ENCODE measurements at places on chromosomes 3 and 15. TPM values are rescaled to one million over a fixed set of nuclear protein-coding genes. Genes with fewer than 3 reads are reported as not detected.

- peak; percentile 11 for DNase-seq
Measured at GRCh38 chr15:90594301-90594738, 64.6 kb downstream of the CRTC3 start.

GRCh38 chr3:44761101-44761423 is 357 bp downstream of the KIAA1143 start:
- DNase-seq, result peak; percentile 4

DNA sequence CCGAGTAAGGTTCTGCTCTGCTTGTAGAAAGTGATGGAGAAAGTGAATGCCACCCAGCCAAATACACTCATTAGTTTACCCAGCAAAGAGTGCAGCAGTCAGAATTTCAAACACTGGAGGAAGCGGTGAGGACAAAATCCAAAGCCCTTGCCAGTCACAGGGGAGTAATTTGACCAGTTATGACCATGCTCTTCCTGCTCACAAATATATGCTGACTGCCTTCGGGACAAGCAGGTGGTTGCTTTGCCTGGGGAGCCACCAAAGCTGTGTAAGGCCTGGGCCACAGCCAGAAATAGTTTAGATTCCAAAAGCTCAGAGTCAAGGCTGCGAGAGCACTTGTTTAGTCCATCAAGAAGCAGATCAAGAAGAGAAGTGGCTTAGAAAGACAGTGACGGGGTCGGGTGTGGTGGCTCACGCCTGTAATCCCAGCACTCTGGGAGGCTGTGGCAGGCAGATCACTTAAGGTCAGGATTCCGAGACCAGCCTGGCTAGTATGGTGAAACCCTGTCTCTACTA is 51.0 kb upstream of the ATP13A3 start:
- peak; percentile 97 for DNase-seq

ZBTB47 gene
- 17.9 TPM for total RNA-seq

Measured in A172 (cell line).